ENCODE measurements at places on chromosomes 4 and X. TPM values are rescaled to one million over a fixed set of nuclear protein-coding genes. Genes with fewer than 3 reads are reported as not detected.

PCDH18 gene
- 26.0 TPM for total RNA-seq

BRS3 gene
- total RNA-seq: not detected

GATA1 gene
- total RNA-seq: 0.31 TPM

ZNF185 gene
- total RNA-seq: 2.3 TPM

AKAP14 gene
- total RNA-seq: 1.4 TPM

GRCh38 chrX:140467211-140467610 lies 37.7 kb downstream of the SOX3 start:
- DNase-seq: no peak

GRCh38 chr4:6233929-6234328 lies 33.6 kb upstream of the JAKMIP1 start:
- DNase-seq: no peak

GRCh38 chrX:119970574-119970973 lies 27.0 kb upstream of the NKAP start:
- no peak for DNase-seq

- DNase-seq: no peak
Observed at GRCh38 chr4:79155336-79155735, 170.5 kb downstream of the NAA11 start.

- DNase-seq: no peak
Observed at GRCh38 chr4:165810726-165811125, 62.3 kb upstream of the TLL1 start.

DNA sequence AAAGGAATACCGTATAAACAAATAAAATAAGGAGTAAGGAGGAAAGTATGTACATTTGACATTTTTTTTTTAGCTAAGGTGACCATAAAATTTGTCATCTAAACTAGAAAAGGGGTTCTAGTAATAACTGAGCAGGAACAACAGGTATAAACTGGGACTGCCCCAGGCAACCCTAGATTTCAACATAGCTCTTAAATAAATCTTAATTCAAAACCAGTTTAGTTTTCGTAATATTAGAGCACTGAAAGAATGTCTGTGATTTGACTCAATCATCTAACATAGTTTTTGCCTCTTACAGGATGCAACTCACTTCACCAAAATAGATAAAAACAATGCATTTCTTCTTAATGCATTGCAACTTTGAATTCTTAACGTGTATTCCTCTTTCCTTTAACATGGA lies 257.7 kb downstream of the ADAMTS3 start:
- DNase-seq: no peak

- DNase-seq: no peak
Observed at GRCh38 chrX:71652405-71652804, 14.9 kb upstream of the LOC101059915 start.

DNA sequence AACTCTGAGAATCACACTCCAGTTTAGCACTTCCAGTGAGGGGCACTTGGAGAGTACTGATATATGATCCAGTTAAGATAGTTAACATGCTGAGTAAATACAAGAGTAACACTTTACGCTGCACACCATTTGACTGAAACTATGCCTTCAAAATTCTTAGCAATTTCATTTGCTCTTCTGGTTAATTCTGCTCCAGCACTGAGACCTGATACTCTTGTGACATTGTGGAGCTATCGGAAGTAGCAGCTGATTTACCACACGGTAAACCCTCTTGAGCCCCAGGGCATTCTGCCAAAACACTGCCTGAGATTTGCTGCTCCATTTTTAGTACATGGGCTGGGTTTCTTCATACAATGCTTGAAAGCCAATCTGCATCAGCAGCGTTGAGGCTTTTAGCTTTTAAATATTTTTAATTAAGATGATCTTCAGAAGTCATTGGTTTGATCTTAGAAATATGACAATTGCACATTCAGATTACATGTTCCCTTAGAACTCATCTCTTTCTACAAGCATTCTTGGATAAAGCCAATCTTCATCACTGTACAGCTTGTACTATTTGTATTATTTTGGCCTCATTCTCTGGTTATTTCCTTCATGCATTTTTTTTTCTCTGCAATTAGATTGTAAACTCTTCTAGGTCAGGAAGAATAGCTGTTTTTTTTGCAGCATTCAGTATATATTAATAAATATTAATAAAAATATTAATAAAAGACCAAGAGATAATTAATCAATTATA lies 67.8 kb upstream of the ETNPPL start:
- DNase-seq: no peak

STK32B gene
- total RNA-seq: 25.9 TPM

- DNase-seq: no peak
Observed at GRCh38 chrX:19174401-19175025, 52.2 kb upstream of the ADGRG2 start.

UGT2A1 gene
- total RNA-seq: not detected

DNA sequence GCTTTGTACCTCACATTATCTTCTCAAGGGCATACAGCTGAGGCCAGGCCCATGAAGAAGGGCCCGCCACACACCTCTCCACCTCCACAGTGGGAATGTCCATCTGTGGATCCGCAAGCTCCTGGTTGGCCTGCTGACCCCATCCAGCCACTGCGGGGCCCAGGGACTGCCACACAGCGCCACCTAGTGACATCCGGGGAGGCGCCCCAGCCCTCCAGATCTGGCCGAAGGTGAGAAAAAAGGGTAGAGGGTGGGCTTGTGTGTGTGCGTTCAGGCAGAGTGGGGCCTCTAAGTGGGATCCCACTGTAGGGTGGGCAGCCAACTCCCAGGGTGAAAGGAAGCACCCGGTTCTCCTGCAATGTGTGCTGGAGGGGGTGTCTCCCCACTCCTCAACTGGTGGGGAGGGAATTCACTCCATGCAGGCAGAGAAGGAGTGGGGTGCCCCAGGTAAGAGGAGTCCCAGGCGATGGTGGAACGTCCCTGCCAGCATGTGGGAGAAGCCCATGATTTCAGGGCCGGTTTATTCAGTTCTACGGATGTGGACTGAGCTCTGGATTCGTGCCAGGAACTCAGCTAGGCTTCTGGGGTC lies 117.3 kb downstream of the ENPP6 start:
- peak; percentile 14 for DNase-seq

TRMT44 gene
- total RNA-seq: 18.9 TPM

SLC25A43 gene
- 2.2 TPM for total RNA-seq

DUSP21 gene
- not detected for total RNA-seq

- DNase-seq: no peak
Observed at GRCh38 chr4:151193414-151193813, 83.5 kb upstream of the PRSS48 start.

DNA sequence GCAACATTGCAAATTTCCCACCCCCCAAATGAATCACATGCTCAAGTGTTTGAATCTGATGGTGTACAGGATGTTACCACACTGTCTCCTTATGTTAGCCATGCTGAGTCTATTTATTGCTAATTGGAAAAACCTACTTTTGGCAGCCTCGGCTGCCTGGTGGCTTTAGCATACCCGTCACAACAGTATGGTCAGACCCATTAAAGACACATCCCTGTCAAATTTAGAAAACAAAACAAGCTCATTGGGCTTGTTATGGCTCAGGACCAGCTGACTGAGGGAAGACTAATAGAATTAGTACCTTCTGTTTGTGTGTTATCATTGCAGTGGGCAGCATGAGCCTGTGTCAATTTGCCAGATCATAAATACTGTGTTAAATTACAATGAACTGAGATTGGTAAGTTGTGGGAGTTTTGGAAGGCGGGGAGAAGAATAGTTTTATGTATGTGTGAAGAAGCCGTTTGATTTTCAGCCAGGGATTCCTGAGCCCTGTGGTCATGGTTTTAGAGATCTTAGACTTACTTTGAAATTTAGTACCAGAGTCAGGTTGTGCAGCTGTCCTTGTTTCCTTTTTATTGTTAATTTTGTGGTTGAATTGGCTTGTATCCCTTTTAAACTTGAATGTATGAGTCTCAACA lies 66.8 kb downstream of the POLA1 start:
- no peak for DNase-seq

DNA sequence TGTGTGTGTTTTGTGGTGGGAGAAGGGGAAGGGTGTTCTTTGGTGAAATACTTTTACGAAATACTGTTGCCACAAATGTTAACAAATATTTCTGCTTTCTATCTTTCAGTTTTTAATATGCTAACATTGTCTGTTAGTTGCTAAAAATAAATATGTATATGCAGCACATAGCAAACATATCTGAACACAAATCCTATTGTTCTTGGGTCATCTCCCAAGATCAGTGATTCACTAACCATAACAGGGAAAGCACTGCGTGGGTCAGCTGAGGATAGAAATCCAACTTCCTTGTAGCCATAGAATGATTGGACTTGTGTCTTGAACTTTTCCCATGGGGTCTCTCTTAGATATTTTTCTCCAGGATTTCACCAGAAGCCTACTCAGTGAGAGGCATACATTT lies 250.3 kb upstream of the FAM47A start:
- DNase-seq: no peak

DNA sequence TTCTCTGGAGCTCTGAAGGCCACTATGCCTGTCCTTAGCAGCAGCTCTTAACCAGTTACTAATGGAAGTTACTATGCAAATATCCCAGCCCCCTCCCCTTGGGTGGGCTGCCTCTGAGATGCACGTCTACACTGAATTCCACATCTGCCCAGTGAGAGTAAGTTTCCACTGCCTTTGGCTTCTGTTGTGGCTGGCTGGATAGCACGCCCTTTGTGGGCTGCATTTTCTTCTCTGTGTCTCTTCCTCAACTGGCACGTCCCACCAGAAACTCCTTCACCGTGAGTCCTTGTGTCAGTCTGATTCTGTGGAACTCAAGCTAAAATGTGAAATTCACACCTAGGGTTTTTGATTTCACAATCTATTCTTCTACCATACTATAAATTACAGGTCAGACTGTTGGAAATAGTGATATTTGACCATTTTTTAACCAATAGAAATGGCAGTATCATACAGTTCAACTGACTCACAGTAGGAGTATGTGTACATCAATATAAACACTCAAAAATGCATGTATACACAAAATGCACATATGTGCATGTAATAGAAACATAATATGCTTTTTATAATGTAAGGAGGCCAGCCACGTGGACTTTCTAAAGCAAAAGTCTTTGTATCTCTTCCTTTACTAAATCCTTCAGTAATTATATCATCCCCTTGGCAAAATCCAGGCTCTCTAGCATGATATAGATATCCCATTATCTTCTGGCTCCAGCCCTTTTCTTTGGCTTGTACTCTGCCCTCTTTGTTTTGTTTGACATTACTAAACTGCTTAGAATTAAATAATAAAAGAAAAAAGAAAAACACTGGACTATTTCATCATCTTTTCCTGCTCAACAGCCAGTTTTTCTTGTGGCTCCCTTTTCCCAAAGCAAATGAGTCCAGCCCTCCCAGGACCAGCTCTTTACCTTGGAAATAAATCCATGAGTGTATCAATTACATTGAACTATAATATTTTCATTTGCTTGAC lies 33.2 kb upstream of the LDB2 start:
- no peak for DNase-seq

GRCh38 chr4:62676962-62677361 lies 1476.8 kb downstream of the ADGRL3 start:
- no peak for DNase-seq

DNA sequence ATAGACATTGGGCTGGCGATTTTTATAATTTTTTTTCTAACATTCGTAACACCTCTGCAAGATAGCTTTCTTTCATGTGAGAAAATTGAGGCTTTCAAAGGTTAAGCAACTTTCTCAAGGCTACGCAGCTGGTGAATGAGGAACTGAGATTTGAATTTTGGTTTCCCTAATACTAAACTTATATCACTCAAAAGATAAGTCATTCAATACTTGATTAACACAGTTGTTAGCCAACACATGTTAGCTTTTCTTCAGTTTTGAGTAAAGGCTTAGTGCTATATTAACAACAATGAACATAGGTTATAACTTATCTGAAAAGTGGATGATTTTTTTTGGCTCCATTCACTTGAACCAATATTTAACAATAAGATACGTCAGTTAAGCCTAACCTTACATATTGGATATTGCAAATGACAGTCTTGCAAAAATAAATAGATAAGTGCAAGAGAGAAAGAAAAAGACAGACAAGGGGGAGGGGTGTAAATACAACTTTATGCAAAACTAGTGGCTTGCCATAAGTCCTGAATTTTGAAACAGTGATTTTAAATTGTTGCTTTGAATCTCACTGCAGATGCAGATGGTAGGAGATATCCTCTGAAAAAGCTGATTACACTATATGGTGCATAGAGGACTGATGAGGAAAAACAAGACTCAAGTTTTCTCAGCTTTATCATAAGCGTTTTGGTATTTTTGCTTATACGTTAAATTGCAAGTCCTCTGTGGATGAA lies 11.1 kb upstream of the GPM6A start:
- no peak for DNase-seq
